Natural killer cell (primary cell): ENCODE measurements at places on chromosomes 1 and 21.

GRCh38 chr1:1356166-1356795 is 2.1 kb downstream of the MXRA8 start:
- DNase-seq, result no peak

GRCh38 chr1:98662356-98662670 is 792 bp downstream of the SNX7 start:
- DNase-seq, result no peak

DNA sequence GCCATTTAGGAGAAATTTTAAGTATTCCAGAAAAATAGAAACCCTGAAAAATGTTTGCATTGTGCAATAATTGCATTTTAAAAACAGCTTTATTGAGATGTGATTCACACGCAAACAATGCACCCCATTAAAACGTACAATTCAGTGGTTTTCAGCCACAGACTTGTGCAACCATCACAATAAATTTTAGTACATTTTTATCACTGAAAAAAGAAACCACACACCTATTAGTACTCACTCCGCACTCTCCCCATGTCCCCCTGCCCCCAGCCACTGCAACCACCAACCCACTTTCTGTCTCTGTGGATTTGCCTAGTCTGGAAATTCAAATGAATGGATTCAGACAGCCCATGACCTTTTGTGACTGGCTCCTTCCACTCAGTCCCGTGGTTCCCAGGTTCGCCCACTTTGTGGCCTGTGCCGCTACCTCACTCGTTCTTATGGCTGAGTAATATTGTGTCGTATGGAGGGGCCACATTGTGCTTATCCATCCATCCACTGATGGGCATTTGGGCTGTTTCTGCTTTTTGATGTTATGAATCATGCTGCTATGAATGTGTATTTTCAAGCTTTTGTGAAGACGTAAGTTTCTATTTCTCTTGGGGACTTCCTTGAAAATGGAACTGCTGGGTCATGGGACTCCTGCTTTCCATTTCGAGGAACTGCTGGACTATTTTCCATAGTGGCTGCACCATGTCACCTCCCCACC is 147.7 kb upstream of the ARHGEF16 start:
- no peak for DNase-seq

DNA sequence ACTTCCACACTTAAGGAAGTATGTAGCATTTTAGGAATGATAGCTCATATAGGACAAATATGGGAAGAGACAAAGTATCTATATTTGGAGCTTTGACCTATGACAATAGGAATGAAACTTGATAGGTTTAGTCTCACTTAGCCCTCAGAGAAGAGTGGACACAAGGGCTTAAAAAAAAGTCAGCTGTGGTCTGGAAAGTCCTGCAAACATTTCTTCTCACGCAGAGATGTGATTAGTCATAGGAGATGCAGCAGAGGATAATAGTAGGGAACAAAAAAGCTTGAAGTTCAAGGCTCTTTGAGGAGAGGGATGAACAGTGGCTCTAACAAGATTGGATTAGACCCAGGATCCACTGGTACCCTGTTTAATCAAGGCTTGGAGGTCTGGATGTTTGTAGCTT is 14.8 kb upstream of the RNF220 start:
- no peak for DNase-seq

DNA sequence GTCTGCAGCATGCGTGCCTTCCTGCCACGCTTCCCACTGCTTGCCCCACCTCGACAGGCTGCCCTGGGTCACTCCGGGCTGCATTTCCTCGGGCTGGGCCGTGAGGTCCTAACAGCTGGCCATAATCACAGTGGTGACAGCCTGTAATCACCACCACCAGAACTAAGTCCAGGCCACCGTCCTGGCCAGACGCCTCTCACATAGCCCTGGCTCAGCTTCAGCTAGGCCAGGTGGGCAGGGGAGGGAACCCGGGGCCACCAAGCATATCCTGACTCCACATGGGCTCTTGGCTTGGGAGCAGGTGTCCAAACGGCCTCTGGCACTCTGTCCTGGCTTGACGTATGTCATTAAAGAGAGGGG is 229.5 kb downstream of the TRABD2B start:
- no peak for DNase-seq

- no peak for DNase-seq
Measured at GRCh38 chr1:247468481-247469140, 10.7 kb upstream of the OR2B11 start.

GRCh38 chr1:155205969-155206593 is 1.6 kb downstream of the THBS3 start:
- no peak for DNase-seq

GRCh38 chr21:26003404-26003803 is 167.2 kb downstream of the APP start:
- DNase-seq, result no peak

DNA sequence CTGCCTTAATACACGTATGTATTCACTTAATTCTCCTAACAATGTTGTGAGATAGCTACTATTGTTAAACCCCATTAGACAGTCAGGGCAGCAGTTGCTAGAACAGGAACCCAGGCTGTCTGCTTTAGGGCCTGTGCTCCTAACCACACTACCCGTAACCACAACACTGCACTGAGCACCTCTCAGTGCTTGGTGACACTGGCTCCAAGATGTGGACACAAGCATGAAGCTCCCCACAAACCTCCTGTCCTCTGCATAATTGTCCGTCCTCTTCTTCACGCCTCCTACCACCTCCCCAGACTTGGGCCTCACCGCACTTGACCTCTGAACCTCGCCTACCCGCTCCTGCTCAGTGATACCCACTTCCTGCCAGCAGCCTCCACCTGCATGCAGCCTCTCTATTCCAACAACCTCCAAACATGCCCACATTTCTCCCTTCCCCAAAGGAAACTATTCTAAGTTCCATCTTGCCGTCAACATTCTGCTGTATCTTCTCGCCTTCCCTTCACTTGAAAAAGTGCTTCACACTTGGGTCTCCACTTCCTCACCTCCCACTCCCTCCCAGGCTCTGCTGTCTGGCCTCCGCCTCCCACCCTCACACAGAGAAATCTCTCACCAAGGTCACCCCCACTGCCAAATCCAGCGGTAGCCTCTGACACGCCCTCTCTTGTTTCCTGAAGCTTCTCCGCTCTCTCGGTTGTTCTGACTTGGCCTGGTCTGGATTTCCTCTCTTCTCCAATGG is 14.6 kb upstream of the AHDC1 start:
- DNase-seq, result no peak

- DNase-seq, result no peak
Measured at GRCh38 chr1:110068646-110069403, 1.6 kb downstream of the ALX3 start.

- DNase-seq, result no peak
Measured at GRCh38 chr1:109937738-109938137, 27.1 kb downstream of the CSF1 start.

GRCh38 chr1:153953859-153954365 is 4.5 kb downstream of the CRTC2 start:
- no peak for DNase-seq

- no peak for DNase-seq
Measured at GRCh38 chr1:197471248-197471985, 203.4 kb downstream of the CRB1 start.

DNA sequence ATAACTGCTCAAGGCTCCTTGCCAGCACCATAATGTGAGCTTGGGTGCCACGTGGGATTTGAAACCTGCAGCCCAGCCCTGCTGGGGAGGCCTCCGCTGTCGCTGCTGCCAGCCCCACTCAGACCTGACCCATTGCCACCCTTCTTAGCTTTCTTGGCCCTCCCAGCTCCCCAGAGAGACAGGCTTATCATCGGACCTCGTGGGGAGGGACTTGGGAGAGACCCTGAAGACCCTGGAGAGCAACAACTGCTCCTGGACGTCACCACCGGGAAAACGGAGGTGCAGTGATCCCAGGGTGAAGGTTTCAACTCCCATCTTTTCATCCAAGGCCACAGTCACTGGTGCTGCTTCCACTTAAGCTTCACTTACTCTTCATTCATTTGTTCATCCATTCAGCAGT is 596.1 kb downstream of the PTPRU start:
- DNase-seq, result no peak

GRCh38 chr1:9249534-9250410 is 15.2 kb downstream of the H6PD start:
- peak; percentile 39 for DNase-seq

DNA sequence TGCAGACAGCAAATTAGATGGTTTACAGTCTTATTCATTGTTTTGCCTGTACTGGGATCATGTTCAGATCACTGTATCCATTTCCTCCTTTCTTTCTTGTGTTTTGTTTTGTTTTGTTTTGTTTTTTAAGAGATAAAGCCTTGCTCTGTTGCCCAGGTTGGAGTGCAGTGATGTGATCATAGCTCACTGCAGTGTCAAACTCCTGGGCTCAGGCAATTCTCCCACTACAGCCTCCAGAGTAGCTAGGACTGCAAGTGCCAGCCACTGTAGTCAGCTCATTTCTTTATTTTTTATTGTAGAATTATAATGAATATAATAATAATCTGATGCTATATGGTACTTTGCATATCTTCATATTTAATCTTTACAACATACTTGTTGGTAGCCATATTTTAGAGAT is 403.7 kb upstream of the B3GALT2 start:
- no peak for DNase-seq

- DNase-seq, result no peak
Measured at GRCh38 chr1:75970631-75971030, 38.4 kb upstream of the ASB17 start.

DNA sequence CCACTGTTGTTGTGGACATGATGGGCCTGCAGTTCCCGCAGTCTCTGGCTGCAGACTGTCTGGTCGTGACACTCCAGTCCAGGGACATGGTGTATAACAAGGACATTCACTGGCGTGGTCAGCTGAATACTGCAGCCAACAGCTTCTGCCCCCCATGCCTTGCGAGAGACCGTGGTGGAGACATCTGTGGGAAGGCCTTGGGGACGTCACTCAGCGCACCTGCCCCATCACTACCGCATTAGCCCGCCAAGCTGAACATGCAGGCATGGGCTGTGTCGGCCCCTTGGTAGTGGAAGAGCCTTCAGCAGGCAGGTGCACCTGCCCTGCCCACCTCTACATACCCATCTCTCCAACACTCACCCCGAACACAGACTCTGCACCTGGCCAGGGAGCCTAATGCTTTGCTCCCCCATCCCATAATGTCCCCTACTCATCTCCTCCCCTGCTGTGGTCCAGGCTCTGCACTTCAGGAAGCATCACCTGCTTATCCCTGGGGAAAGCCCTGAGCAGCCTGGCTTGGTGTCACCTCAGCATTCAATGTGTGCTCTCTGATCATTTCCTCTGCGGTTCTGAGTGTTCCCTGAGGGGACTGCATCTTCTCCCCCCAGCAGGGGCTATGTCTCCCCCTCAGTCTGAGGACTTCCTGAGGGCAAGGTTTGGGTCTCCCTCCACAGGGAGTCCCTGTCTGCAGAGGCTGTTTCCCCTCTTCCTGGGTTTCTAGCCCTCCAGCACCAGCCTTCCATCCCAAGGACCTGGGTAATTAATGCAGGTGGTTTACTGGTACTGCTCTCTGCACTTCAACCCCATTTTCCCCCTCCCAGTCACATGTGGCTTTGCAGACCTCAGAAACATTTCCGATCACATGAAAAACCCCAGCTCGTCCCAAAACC is 3.2 kb downstream of the PGLYRP4 start:
- DNase-seq, result no peak

- no peak for DNase-seq
Measured at GRCh38 chr1:102800406-102800805, 307.9 kb downstream of the COL11A1 start.

DNA sequence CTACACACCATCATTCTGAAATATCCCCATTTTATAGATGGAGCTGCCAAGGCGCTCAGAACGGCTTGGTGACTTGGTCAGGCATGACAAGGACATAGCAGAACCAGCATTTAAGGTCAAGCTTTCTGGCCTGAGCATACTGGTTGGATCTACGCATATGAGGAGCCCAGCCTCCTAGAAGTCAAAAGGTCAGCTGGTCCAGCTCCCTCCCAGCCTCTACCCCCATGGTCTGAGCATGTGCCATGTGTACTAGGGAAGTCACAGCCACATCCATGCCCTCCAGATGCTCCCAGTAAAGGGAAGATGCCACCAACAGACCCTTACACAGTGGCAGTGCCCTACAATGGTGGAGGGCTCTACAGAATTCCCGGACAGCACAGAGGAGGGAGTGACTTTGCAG is 96.7 kb downstream of the EPHB2 start:
- no peak for DNase-seq

- no peak for DNase-seq
Measured at GRCh38 chr1:197468543-197469175, 200.6 kb downstream of the CRB1 start.

DNA sequence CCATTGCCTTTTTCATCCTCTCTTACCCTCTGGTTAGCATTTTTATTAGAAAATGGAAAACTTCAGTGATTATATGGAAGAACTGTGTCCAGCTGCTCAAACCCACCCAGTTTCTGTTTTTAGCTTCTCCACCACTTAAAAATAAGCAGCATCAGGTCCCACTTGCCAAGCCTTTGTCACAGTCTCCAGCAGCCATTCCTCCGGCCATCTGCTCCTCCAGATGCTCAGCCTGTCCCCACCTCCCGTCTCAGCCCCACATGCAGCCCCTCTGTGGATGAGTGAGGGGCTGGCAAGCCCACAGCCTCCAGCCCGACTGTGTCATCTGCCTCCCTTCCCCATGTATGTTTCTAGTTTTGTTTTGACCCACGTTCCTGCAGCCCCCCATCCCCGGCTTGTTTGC is 289.7 kb downstream of the HHAT start:
- DNase-seq, result no peak

DNA sequence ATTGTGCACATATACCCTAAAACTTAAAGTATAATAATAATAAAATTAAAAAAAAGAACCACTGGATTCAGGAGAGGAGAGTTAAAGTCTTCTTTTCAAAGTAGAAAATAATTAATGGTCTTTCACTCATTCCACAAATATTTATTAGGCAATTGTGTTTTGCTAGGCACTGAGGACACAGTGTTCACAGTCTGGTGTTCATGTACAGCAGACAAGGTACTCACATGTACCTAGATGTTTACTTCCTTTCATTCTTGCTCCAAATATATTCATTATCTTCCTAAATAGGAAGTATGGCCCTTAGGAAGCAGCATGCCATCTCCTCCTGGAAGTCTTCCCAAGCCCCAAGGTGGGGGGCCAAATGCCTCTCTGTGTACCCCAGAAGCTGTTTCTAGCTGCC is 265.0 kb downstream of the NPHP4 start:
- DNase-seq, result no peak

DNA sequence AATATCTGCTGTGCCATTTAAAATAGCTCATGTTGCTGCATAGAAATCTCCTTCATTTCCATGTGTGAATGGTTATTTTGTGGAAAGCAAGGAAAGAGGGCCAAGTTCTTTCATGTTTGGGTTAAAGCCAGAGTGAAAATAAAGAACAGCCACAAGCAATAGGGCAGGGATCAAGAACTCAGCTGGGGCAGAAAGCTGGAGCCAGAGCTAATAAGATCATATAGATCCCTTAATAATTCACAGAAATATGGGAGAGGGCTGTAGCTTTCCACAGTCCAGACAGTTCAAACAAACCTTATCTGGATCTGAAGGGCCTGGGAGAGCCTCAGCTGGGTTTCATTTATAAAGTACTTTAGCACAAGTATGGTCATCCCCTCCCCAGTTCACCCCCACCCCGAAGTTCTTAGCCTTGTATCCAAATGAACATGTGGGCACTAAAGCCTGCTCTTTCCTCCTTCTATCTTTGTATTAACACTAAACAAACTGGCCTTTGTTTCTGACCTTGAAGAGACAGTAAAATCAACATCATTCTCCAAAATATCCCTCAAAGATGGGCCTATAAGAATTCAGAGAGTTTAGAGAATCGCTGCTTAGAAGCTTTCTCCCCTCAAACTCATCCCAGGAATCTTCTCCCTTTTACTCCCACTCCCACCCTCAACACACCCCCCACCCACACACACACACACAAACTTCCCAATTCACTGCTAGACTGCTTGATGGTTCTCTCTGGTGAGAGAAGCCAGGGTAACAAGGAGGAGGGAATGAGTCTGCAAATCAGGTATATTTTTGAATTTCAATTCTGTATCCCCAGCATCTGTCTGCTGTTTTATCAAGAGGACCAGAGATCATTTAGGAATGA is 41.7 kb downstream of the UTP25 start:
- DNase-seq, result no peak
